ENCODE measurements at places on chromosomes 4 and X.

DNA sequence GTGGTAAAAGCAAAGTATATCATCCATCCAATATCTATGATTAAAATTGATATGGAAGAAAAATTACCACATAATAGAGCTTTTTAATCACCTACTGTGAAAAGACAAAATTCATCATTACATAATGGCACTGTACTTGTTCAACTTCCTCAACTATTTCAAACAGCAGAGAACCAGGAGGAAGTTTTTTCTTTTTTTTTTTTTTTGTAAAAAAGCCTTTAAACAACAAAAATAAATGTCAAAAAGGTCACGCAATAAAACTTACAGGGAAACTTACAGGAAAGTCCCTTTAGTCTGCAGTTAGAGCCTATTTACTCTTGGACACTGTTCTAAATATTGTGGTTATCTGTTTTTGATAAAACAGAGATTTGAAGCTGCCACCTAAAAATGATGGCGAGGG is 4.8 kb downstream of the PDGFC start:
- no peak for DNase-seq

- peak; percentile 28 for DNase-seq
These were observed 55.7 kb downstream of the METTL14 start for GRCh38 chr4:118740869-118741268.

- no peak for DNase-seq
These were observed 4.7 kb downstream of the ZXDB start for GRCh38 chrX:57596516-57596915.

- DNase-seq, result peak; percentile 4
These were observed 417.1 kb upstream of the MAGEB16 start for GRCh38 chrX:35380808-35381700.
